ENCODE measurements at places on chromosomes 1 and 21.

DNA sequence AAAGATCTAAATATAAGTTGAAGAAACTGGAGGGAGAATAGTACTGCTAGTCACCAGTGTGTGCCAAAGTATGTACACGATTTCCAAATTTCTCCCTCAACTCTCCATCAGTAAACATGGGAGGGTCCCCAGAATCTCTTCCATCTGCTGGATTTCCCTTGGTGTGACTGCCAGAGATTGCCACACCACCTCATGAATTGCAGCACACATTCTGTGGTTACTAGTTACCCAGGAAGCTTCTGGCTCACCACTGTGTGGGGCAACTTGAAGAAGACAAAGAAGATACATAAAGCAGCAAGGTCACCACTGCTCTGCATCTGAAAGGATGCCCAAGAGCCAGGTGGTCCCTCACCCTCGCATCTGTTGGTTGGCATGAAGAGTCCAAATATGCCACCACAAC, 191.7 kb upstream of the ESRRG start:
- no peak for DNase-seq

DNA sequence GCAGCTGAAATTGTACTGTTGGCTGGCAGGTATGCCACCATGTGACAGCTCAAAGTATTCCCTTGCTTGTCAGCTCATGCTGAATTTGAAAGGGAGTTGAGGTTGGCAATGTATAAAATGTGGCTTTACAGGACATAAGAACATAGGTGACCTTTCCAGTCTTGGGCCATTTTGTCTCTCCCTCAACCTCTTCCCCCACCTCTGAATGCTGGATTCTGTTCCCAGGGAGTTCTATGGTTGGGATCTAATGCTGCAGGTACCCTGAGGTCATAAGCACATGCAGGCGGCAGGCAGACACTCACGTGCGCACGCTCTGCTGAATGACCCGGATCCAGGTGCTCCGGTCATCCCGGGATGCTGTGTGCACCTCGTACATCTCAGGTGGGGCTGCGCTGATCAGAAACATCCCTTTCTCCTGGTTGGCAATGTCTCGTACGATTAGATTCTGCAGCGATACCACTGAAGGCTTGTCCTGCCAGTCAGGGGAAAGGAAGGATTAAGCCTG, 16.0 kb downstream of the RXFP4 start:
- no peak for DNase-seq

DNA sequence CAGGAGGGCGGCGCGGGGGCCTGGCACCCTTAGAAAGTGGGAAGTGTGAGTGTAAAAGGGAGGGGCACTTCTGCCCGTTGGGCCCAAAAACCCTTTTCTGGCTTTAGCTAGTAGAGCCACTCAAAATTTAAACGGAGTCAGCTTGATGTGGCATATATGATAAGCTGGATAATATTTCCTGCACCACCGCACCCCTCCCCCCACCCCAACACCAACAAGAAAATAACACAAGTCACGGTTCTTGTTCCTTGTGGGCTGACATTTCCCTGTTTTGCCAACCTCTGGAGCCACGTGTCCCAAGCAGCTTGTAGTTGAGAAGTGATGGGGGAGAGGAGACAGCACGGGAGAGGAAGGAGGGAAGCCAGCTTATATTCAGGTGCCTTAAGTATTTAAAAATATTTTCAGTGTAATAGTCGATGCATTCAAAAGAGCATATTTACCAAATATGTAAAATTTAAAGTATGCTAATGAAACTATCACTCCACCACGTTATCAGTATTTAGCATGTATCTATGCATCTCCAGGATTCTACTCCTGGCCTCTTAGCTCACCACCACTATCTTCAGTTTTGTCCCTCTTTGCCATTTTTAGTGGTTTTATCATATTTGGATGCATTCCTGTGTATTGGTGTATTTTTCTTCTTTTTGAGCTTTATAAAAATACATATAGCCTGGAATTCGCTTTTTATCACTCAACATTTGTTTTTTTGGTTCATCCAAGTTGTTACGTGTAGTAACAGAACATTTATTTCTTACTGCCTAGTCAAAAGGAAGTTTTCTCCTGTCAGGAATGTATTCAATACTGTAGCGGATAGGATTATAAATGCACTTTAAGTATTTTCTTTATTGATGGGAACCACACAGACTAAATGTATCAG, 773 bp upstream of the DDX59 start:
- DNase-seq: no peak

- DNase-seq: no peak
Measured at GRCh38 chr1:29043274-29043965, 80.3 kb downstream of the TMEM200B start.

DNA sequence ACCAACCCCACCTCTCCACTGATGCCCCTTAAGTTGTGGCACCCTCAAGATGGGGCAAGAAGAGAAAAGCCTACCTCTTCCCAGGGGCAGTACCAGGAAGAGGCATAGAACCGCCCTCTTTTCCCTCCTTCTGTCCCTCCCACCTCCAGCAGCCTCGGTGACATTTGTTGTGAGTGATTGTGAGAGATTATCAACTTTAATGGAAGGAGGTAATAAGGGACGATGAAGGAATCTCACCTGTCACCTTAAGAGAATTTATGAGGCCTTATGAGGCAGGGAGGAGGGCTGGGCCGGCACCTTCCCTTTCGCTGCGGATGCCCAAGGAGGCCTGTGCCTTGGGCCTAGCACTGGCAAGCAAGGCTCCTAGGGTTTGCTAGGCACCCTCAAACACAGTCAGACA, 1.4 kb upstream of the ADGRB2 start:
- no peak for DNase-seq

DNA sequence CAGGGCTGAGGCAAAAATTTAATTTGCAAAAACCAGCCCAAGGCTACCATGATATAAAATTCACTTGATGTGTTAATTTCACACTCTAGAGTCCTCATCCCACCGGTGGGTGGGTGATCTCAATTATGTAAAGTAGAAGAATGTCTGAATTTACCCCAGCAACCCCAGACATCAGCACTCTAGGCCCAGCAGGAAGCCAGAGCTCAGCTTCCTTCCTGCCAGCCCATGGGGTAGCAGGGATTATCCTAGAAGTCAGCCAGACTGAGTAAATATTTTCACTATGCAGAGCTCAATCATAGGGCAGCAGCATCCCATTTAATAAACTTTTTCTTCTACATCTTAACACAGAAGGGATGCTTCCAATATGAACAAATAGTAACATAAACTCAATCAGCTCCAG, 71.0 kb downstream of the SIPA1L2 start:
- no peak for DNase-seq

GRCh38 chr1:87130438-87130837, 198.2 kb upstream of the LMO4 start:
- no peak for DNase-seq

GRCh38 chr1:100567062-100567461, 29.1 kb downstream of the GPR88 start:
- DNase-seq: no peak

GRCh38 chr1:164610538-164611222, 51.7 kb downstream of the PBX1 start:
- no peak for DNase-seq

DNA sequence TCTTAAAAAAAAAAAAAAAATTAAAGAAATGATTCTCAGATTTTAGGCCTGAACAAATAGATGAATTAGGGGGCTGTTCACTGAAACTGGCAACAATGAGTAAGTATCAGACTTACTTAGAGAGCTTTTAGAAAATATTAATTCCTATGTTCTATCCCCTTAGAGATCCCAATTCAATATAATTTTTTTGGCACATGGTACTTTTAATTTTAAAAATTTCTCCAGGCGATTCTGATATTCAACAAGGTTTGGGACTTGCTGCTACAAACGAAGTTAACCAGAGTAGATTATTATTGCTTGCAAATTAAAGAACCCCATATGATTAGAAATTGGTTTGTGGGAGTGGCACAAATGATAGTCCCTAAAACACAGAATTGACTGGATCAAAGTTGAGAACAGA, 11.4 kb downstream of the SCMH1 start:
- DNase-seq: no peak

DNA sequence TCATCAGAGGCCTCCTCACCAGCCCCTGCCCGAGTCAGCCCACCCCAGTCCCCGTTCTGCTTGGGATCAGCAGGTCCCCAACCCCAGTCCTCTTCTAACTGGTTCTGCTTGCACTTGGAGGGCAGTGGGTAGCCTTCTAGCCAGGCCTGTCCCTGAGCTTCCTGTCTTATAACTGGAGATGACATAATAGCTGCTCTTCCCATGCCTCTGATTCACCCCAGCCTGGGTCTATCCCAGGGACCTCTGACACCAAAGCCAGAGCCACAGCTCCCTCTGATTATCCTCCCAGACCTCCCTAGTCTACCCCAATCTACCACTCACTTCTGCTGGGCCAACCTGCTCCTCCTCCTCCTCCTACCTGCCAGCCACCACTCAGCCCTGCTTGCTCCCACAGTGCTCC, 31.4 kb downstream of the IQGAP3 start:
- no peak for DNase-seq

DNA sequence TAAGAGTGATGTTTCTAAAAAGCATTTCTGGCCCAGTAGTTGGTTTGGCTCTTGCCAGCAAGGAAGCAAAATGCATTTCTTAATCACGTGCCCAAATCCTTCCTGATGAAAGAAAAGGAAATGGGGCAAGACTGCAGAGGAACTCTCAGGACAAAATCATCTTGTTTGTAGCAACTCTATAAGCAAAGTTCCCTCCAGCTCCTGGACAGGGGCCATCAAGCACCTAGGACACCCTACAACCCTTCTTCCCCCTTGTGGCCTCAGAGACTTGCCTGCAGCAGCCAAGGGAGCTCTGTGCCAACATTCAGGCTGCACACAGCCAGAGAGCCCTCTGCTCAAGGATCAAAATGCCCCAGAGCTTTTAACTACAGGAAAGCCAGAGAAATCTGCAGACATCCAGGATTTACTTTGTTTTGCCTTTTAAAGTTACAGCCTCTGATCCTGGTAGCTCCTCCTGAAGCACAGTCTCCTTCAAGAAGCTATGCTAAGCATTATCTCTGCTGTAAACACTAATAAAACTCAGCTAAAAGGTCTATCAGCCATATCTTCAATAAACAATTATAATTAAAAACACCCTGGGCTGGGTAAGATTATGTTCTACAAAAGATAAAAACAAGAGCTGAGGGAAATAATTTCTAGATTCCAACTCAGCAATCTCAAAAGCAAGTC, 105.0 kb downstream of the KIAA0319L start:
- peak; percentile 17 for DNase-seq

DNA sequence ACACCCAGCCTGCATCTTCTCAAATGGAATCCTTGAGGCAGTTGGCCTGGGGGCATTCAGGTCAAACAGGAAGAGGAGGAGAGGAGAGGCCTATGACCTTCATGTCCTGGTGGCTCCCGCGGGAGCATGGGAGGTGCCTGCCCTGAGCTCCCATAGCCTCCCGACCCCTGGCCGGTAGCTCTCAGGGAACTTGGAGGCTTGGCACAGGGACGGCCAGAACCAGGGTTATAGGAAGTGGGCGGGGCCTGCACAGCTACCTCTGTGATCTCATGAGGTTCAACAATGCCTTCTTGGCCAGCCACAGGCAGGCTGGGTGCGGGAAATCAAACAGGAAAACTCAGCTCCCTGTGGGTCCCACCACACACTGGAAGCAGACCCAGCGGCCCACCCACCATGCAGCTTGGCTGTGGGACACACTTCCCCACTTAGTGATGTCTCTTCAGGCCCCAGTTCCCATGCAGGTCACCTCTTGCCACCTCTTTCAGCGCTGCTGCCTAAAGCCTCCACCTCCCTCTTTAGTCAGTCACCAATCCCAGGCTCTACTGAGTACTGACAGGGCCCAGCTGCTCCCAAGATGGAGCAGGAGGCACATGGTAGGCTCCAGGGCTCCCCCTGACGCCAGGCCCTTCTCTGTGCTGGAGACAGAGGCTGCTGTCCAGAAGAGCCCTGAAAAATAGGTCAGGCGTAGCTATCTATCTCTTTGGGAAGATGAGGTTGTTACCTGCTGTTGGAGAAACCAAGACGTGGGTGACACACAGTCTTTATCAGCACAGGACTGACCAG, at the start of gene SLFNL1:
SLFNL1 (minus strand) TSS at position 200 of the 783 bp plus-strand sequence. CDS start 1,065 bp downstream, outside the sequence.
- DNase-seq: no peak

DNA sequence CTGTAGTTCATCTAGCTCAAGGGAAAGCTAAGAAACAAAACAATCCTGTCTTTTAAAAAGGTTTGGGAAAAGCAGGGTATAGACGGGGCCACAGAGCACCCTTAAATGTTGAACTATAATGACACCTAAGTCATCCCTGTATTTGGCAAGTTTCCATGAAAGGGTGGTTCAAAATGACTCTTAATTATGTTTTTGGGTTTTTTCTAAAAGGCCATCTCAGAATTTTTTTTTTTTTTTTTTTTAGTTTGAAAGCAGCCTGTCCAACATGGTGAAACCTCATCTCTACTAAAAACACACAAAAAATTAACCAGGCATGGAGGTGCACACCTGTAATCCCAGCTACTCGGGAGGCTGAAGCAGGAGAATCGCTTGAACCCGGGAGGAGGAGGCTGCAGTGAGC, 22.2 kb downstream of the TOMM20 start:
- no peak for DNase-seq

- DNase-seq: no peak
Measured at GRCh38 chr1:224406216-224406615, 28.4 kb downstream of the WDR26 start.

DNA sequence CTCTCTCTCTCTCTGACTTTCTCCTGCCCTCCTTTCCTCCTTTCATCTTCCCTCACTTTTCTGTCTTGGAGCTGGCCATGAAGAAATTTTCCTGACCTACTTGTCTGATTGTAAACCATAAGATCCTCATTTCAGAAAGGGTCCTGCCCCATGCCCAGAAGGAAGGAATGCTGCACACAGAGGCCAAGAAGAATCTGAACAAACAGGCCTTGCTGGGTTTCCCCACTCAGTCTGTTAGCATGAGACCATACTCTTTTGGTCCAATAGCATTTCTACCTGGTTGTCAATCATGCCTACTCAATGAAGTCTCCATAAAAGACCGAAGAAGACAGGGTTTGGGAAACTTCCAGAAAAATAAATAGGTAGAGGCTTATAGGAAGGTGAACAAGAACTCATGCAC, 128.7 kb downstream of the MAB21L3 start:
- no peak for DNase-seq

DNA sequence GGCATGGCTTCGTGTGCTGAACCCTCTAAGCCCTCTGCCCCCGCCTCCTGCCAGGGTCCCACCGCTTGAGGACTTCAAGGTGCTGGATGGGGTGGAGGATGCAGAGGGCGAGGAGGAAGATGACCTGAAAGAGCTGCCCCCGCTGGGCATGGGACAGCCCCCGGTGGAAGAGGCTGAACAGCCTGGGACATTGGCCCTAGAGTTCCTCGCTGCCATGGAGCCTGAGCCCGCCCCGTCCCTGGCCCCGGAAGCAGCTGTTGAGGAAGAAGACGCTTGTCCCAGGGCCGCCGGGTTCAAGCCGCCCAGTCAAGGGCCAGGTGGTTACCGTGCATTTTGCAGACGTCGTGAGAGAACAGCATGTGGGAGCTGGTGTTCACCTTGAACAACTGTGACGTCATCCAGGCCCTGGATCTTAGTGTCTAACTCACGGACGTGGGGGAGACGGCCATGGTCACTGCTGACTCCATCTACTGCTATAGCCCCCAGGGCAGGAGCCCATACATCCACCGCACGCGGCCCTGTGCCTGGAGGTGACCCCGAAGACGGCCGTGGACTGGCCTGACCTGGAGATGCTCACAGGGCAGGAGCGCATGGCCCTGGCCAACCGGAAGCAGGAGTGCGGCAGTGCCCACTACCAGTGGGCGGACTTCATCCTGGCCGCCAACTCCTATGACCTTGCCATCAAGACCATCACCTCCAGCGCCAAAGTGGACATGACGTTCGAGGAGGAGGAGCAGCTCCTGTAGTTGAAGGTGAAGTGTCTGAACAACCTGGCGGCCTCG, 90.1 kb downstream of the PPP1R12B start:
- DNase-seq: no peak

GRCh38 chr1:227885648-227886502, 61.9 kb downstream of the WNT9A start:
- no peak for DNase-seq

- DNase-seq: no peak
Measured at GRCh38 chr1:44677201-44677766, 2.8 kb downstream of the ARMH1 start.

All from substantia nigra (tissue), 51 donors.